ENCODE measurements at places on chromosomes 6 and 20. TPM values are rescaled to one million over a fixed set of nuclear protein-coding genes. Genes with fewer than 3 reads are reported as not detected.
A peak's percentile ranks its signal among the peaks of the same experiment; 100 is the strongest.

GRCh38 chr6:129583866-129584265, 126.1 kb downstream of the ARHGAP18 start:
- DNase-seq, result peak; percentile 56

DNA sequence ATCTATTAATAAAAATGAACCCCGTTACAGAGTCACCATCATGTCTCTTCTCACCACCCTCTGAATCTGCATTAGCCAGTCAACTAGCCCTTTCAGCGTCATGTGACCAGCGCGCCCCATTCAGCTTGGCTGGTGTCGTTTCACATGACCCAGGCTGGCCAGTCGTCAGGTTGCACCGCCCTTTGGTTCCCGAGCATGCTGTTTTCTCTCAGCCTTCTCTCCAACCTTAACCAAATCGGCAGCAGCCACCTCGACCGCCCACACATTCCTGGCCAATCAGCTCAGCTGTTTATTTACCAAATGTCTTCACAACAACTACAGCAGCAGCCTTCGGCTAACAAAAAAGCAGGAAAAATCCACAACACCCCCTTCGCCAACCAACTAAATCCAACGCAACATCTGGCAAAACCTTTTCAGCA, 5.6 kb downstream of the SRSF3 start:
- DNase-seq, result no peak

- DNase-seq, result no peak
Observed at GRCh38 chr6:67768972-67769371, 866.1 kb upstream of the ADGRB3 start.

DNA sequence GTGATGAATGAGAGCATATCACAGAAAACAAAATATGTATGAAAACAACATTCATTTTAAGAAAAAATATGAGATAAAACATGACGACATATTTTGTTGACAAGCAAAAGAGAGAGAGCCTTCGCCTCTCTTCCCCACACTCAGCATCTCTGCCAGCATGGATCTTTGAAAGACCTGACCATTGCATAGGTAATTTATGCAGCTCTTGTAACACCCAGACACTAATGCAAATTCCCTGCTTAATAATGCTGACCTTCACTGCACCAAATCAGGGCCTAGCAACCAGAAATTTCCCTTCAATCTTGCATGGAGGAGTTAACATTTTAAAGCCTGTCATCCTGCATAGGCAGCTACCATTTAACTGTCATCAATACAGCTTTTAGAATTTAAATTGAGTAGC, 50.0 kb upstream of the CNR1 start:
- DNase-seq, result no peak

GRCh38 chr6:71383901-71384489, 95.4 kb downstream of the OGFRL1 start:
- peak; percentile 62 for DNase-seq

DNA sequence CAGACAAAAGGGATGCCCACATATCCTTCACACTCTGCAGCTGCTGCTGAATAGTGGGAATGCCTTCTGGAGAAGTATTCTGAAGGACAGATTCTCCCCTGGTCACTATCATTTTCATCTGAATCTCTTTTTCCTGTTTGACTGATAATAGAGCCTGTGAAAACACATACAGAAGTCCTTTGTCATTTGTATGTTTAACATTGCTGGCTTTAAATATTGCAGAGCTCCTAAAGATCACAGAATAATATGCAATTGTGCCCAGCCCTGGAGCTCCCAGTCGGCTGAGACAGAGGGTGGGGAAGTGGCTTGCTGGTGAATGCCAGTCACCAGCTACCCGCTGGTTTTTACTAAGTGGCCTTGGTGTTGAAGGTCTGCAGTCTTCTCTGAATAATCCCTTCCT, 272.3 kb downstream of the SYNE1 start:
- no peak for DNase-seq

GRCh38 chr6:112774319-112774718, 427.2 kb downstream of the RFPL4B start:
- no peak for DNase-seq

GRCh38 chr6:75337835-75338580, 53.4 kb upstream of the TMEM30A start:
- no peak for DNase-seq

DNA sequence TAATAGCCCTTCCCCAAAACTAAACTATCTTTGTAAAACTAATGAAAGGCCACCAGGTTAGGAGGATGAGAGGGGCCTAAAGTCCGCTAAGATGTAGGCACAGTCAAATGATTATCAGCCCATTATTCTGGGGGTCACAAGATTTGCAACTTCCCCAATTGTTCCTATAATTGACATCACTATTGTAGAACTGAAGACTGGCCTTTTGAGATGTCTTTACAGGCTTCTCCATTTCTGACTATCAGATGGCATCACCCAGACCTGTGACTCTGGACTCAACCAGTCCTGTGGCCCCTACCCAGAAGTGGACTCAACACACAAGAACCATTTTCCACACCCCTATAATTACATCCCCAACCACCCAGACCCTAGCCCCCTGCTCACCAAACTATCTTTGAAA, 61.5 kb upstream of the MAP7 start:
- DNase-seq, result no peak

DNA sequence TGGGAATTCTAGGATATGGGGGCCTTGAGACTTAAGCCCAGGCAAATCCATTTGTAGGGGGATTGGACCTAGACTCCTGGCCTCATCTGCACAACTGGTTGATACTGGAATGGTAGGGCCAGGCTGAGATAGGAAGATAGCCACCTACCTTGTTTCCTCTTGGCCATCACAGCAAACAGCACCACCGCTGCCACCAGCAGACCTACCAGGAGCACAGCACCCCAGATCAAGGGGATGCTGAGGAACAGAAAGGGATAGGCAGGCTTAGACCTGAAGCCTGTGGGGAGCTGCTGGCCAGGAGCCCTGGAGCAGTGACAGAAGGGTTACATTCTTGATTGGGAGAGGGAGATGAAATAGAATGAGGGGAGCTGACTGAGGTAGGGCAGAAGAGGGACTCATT, 3.5 kb downstream of the TREML1 start:
- DNase-seq, result no peak

DNA sequence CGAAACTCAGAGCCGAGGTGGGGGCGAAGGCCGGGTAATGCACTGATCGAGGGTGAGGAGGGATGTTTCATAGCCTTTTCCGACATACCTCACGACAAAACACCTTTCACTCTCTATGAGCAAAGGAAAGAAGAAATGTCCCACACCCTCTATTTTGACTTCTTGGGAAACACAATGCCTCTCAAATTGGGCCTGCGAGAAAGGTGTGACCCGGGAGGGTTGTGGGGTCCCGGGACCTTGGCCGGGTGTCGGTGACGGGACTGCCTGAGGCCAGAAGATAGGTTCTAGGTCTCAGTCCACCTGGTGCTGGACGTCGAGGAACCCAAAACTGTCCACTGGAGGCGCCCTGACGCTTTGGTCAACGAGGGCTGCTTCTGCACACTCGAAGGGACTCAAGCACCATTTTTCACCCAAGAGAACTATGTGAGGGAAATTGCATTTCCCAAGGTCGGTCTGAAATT, 41.1 kb upstream of the OSTM1 start:
- DNase-seq, result no peak

DNA sequence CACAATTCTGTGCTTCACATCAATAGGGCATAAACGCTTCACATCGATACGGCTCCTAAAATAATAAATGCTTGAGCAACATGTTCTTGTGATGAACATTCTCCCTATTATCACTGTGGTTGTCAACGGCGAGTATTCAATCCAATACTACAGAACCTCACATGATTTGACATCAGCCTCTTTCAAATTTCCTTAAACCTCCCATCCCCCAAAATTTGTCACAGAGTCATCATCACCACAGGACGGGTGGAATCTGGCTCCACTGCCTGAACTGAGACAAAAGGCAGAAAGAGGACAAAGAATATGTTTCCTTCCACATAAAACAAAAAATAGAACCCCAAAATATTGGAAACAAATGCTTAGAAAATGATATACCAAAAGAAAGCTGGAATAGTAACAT, 7.3 kb downstream of the THEMIS start:
- DNase-seq, result no peak

DNA sequence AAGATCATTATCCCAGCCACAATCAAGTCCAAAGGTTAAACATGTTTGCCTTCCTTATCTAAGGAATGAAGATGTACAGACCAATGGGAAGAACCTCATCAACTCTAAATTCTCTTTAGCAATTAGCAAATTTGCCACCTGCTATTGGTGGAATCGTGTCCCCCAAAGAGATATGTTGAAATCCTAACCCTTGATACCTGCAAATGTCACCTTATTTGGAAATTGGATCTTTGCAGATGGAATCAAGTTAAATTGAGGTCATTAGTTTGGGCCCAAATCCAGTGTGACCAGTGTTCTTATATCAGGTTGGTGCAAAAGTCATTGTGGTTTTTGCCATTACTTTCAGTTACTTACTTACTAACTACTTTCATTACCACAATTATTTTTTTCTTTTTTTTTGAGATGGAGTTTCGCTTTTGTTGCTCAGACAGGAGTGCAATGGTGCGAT, 31.3 kb downstream of the KLHL31 start:
- DNase-seq, result no peak

DNA sequence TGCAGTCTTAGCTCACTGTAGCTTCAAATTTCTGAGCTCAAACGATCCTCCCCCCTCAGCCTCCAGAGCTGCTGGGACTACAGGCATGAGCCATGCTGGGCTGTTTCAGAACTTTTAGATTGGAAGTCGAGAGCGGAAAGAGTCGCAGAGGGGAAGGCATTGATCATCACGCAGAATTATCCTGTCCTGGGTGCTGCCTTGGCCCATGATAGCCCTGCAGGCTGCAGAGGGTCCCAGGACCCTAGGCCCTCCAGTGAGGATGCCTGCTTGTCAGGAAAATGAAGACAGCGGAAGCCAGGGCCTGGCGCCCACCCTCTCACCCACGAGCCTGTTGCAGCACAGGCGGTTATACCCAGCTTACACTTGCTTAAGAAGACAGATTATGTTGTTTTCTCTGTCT, 9.1 kb downstream of the TMEM181 start:
- no peak for DNase-seq

GRCh38 chr6:37056439-37057127, 51.1 kb downstream of the FGD2 start:
- DNase-seq, result no peak

- no peak for DNase-seq
Observed at GRCh38 chr20:3559637-3560036, 88.8 kb downstream of the ATRN start.

GRCh38 chr6:100671740-100672139, 207.0 kb upstream of the SIM1 start:
- DNase-seq, result no peak

GRCh38 chr20:63712191-63712590, 4.4 kb downstream of the ZGPAT start:
- DNase-seq, result no peak

The BPI gene
- 0.32 TPM for polyA plus RNA-seq

The KCNQ5 gene
- polyA plus RNA-seq, result 0.23 TPM

The PTPRT gene
- polyA plus RNA-seq, result 0.53 TPM

The SCRT2 gene
- not detected for polyA plus RNA-seq

The TMEM200A gene
- 27.8 TPM for polyA plus RNA-seq

The SYNCRIP gene
- polyA plus RNA-seq, result 213 TPM
